ENCODE measurements at places on chromosomes 3 and 15.

DNA sequence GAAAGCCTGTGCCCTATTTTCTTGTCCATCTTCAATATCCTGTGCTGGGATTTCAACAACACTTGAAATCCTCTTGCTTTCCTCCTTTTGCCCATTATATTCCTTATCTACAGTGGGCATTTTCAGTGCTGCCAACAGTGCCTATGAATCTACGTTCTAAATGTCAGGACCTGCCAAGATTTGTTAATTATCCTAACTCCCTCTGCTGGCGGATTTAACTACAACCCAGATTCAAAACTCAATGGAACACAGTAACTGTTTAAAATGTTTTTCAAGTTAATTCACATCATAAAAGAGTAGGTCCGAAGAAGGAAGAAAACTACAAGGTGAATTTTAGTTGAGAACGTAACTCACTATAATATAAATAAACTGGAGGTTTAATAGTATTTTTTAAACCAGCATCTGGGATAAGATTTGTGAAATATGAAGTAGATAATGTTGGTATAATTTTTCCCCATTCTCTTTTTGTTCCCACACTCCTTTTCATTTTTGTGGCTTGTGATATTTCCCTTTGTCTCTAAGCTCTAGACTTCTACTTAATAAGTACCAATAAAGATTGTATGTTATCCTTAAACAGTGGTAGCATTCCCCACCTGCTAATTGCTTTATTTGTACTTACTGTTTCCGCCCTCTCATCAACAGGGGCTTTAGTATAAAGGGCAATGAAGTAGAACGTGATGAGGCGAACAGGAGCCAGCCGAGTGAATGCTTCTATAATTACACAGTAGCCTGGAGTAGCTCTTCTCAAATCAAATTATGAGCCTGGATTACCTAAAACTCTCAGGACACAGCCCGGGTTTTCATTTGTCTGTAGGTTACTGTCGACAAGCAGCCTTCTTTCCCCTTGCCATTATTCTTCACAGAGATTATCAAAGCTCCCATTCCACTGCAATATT lies 302.5 kb upstream of the ATP11B start:
- no peak for DNase-seq

- peak; percentile 56 for DNase-seq
Measured at GRCh38 chr3:13308380-13308801, 111.7 kb downstream of the NUP210 start.

- DNase-seq: no peak
Measured at GRCh38 chr3:158668506-158668905, 3.9 kb downstream of the LXN start.

GRCh38 chr3:87358066-87358465 lies 81.7 kb upstream of the POU1F1 start:
- no peak for DNase-seq

- no peak for DNase-seq
Measured at GRCh38 chr3:50173685-50174516, 17.5 kb upstream of the GNAT1 start.

DNA sequence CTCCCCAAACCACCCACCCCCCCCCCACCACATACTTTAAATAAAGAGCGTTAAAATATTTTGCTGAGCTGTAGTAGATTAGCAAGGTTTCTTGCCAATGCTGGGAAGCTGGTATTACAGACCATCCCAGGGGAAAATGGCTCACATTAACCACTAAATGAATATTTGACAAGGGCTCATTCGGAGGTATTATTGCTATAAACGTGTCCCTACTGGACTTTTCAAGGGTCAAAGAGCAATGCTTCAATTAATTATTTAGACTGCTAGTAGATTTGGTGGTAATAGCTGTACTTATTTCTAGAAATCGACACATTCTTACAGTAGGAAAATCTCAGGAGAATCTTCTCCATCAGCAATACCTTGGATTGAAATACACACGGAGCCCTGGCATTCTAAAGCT lies 5.2 kb downstream of the SOX2 start:
- DNase-seq: no peak

- DNase-seq: no peak
Measured at GRCh38 chr3:170517242-170517945, 68.5 kb downstream of the SLC7A14 start.

GRCh38 chr15:49646891-49647290 lies 26.0 kb downstream of the DTWD1 start:
- no peak for DNase-seq

DNA sequence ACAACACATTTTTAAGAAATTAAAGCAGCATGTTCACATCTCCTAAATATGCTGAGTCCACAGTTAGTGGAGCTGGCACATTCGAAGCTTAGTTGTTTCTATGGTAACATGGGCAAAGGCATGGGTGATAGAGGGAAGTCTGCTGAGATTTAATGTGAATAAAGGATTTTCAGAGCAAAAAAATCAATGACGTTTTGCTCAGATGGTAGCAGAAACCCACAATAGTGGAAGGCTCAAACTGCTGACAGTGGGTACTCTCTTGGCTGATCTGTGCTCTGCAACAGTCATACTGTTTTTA lies 795.1 kb upstream of the ARPP21 start:
- DNase-seq: no peak

GRCh38 chr3:61650719-61651410 lies 89.5 kb downstream of the PTPRG start:
- DNase-seq: no peak

DNA sequence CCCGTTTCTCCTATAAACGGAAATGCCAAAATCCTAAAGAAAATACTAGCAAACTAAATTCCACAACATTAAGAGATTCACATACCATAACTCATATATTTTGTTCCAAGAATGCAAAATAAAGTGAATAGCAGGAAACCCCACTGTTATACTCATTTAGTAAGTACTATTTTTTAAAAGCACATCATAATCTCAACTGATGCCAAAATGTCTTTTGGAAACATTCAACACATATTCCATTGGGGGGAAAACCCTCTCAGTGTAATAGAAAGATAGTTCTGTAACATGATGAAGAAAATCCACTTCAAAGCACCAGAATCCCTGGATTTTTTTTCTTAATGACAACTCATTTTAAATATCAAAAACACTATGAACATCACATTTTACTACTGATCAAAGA lies 93.0 kb upstream of the EIF1B start:
- no peak for DNase-seq

DNA sequence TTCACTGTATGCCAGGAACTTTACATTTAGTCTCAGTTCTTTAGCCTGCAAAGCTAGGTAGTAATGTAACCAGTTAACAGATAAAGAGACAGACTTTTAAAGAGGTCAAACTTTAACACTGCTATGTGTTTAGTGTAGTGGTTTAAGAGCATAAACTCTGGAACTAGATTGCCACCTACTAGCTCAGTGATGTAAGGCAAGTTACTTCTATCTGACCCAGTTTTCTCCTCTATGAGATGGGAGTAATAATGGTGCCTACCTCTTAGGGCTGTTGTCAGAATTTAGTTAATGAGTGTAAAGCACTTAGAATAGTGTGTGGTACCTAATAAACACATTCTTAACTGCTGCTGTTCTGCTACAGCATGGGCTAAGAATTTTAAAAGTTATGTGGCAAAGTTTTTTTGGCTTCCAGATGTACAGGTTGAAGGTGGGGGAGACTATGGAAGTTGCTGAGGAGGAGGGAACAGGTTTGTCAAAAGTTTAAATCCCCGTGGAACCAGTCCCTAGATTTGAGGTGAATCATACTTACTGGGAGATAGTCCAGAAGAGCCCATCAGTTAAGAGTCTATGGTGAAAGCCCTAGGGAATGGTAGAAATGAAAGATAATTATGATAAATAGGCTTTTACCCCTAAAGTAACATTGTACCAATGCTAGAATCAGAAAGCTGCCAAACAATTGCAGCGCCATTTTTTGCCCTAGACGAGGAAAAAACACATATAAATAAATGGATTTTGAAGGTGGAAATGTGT lies 13.9 kb downstream of the TSC22D2 start:
- DNase-seq: no peak

GRCh38 chr15:71598741-71599140 lies 211.6 kb upstream of the NR2E3 start:
- no peak for DNase-seq

DNA sequence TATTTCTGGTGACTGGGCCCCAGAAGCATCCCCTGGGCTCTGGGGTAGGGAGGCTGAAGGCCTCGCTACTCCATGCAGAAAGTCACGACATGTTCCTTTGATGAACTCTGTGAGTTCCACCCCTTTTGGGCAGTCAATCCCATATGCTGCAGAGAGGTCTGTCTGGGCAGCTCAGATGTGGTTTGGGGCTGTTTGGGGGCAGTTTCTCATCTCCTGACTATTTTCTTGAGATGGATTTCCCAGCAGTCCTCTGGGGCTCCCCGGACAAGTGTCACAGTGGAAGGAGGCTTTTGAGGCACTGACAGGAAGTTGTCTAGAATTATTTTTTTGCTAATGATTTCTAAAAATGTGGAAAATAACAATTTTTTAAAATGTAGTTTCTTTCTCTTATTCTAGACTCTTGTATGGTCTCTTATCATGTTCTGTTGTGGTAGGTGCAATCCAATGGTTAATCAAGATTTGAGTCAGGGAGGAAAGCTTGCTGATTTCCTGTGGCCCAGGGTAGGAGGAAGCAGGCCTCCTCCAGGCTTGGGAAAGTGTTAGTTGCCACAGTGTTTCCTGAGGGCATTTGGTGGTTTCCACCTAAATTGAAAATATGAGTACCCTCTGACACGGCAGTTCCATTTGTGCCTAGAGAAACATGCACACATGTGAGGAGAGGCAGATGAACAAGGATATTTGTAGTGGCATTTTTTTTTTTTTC lies 19.9 kb upstream of the TATDN2 start:
- DNase-seq: no peak

GRCh38 chr3:107884719-107885460 lies 205.9 kb downstream of the CD47 start:
- DNase-seq: no peak

- peak; percentile 18 for DNase-seq
Measured at GRCh38 chr3:133256787-133257483, 142.9 kb upstream of the BFSP2 start.

GRCh38 chr3:148757238-148758215 lies 59.8 kb downstream of the AGTR1 start:
- no peak for DNase-seq

DNA sequence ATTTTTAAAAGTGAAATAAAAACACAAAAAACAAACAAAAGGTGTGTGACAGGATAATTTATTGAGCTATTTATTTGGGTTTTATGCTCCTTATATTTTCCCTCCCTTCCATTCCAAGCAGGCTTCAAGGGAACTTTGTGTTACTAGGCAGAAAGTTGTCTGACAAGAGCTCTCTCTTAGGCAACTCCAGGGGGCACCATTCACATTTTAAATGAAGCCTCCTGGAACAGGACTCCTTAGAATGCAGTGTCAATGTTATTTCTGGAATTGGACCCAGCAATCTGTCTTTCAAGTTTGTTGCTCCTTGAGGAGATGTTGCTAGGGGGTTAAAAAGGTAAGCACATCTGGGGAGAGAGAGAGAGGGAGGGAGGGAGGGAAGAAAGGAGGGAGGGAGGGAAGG lies 5.4 kb upstream of the RFX7 start:
- no peak for DNase-seq

DNA sequence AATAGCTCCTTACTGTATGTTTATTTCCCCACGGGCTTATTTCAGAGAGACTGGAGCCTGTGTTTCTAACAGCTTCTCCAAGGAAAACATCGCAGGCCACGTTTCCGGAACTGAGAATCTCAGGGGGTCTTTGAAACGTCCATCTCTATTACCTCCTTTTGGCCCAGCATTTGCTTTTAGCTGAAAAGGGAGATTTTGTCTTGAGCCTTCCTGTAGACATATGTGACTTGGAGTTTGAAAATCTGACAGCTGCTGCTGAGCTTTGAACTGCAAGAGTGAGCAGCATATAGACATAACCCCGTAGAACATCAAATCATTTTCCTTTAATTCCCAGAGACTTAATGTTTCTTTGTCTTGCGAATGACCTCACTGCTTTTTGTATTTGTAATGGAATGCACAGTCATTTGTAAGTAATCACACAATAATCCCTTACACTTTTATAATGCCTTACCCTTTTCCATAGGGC lies 54.6 kb downstream of the LPP start:
- DNase-seq: no peak

- DNase-seq: no peak
Measured at GRCh38 chr3:25291481-25291905, 136.6 kb upstream of the RARB start.

- DNase-seq: no peak
Measured at GRCh38 chr3:25620493-25620892, 44.2 kb downstream of the TOP2B start.

DNA sequence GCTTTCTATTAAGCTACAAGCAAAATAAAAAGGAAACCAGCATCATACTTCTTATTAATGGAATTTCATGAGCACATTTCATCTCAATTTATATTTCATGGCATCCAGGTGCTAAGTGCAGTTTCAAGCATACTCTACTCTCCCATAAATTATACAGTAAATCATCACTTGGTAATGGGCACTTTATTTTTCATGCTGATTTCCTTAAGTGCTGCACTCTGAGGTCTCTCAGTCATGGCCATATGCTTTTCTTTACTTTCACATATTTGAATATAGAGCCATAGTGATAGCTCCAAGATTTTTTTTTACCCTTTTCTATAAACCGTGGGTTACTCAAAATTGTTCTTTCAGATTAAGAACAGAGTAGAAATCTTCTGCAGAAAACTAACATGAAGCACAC lies 1505.7 kb upstream of the CADM2 start:
- DNase-seq: no peak

DNA sequence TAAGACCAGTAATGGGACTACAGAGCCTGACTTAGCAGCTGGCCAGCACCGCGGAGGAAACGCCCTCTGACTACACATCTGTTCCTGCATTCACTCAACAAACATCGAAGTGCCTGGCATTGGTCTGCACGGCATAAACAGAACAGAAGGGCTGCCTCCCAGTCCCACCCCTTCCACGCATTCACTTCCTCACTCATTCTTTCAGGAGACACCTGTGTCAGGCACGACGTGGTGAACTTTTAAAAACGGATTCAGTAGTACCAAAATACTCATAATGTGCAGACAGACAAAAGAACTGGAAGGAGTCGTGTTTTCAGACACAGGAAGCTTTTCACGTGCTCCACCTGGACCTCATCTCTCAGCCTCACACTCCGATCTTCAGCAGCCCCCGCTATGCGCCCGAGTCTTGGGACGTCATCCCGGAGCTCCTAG lies 123.3 kb downstream of the XXYLT1 start:
- DNase-seq: peak; percentile 81

DNA sequence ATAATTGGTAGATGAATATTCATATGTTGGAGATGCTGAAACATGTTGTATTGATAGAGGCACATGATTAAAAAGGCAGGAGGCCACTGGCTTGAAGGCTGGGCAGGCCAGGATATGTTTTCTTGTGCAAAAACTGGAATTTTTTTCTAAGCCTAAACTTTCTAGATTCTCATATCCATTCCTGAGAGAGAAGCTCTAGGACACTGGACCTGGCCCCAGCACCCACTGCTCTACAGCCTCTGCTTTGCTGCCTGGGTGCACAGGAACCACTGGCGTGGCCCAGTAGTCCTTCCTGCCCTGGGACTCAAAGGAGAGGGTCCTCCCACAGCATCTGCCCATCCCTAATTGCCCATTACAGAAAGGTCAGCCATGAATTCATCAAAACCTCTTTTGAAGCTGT lies 58.1 kb upstream of the APEH start:
- DNase-seq: no peak

GRCh38 chr3:124383846-124384466 lies 346.3 kb upstream of the UMPS start:
- no peak for DNase-seq
